ENCODE measurements at places on chromosomes 4 and X.

- no peak for DNase-seq
Measured at GRCh38 chrX:46713672-46714490, 45.0 kb downstream of the SLC9A7 start.

DNA sequence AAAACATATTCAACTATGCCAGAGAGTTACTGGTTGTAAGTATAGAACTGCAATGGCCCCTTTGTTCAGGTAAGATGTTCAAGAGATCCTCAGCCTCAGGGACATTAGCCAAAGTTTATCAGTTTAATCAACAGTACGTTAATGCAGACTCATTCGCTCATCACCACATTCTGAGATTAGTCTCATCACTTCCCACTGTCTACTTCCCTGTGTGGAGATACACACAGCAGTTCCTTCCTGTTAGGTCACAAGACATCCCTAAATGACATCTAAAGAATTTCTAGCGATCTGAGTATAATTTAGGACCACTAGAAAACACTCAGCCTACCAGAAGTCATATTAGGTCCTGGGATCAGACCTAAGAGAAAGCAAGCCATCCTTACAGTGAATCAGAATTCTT is 10.4 kb downstream of the SLC10A7 start:
- no peak for DNase-seq

DNA sequence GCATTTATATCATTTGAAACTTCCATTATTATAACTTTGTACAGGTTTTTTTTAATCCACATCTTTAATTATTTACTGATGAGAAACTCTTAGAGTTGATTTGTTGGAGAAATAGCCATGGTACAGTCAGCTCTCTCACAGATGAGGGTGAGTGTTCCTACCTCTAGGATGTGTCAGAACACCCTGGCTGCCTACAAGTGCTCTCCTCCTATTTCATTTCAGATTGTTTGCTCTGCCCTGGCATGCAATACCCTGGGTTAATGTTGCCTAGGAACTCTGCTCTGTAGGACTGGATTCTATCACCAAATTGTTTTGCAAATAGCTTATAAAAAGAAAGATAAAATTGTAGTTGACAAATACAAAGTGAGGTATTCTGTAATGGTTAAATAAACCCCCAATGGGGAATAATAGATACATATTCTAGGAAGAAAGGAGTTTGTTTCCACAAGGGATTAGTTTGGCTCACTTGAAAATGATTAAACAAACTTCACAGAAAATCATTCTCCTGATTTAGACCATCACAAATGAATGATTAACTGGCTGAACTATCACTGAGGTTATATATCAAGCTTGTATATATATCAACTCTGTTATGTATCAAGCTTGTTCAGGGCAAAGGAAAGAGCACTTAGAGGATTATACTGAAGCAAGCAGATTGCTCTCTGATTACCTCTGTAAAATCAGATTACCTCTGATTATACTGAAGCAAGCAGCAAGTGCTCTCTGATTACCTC is 150.0 kb downstream of the PDE5A start:
- no peak for DNase-seq

DNA sequence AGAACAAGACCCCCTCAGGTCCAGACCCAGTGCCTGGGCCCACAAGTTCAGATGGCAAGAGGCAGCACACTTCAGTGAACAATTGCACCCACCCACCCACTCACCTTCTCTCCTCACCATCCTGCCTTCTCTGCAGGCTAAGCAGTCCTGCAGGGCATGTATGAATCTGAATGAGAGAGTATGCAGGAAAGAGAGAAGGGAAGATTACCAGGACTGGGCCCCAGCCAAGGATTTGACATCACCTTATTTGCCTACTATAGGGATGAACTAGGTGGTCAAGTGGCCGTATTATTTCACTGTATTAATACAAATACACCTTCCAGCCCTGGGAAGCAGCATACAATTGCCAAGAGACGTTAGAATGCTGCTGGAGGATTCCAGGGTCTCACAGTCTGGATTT is 2.1 kb upstream of the ZNF141 start:
- DNase-seq = no peak

DNA sequence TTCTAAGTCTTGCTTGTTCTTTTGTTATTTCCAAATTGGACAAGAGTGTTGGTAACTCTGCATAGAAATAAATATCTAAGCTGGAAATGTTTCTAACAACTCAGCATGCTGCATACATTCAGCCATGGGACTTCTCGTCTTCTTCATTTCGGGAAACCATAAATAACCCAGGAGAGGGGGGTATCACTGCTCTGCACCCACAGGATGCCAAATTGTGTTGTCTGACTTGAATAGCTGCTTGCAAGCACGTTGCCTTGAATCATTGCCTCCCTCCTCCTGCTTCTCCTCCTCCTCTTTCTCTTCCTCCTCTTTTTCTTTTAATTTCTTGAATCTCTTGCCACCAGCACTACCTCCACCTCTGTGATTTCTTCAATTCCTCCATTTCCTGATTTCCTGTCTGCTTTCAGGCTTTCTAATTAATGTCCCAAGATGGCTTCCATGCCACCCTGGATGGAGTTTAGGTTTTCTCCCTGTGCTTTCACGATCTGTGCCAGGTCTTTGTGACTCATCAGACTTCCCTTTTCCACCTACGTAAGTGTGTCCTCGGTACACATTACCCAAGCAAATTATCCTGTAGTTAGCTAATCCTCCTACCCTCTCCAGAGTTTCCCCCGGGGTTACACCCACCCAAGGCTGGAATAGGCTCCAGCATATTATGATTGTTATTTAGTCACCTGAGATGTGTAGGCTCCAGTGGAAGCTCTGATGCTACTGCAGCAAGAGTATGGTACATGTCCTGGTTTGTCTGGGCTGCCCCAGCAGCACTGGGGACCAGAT is 122.6 kb upstream of the VCX3B start:
- DNase-seq = no peak

DNA sequence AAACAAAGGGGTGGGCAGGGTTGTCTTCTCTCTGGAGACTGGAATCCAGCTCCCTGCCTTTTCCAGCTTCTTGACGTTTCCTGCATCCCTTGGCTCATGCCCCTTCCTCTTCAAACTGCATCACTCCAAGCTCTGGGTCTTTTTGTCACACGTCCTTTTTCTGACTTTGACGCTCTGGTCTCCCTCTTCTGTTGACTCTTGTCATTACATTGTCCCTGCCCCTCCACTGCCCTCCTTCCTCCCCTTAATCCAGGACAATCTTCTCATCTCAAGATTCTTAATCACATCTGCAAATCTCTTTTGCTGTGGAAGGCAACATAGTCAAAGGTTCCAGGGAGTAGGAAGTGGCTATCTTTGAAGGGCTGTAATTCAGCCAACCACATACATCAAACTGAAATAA is 178.3 kb downstream of the TMA16 start:
- no peak for DNase-seq

DNA sequence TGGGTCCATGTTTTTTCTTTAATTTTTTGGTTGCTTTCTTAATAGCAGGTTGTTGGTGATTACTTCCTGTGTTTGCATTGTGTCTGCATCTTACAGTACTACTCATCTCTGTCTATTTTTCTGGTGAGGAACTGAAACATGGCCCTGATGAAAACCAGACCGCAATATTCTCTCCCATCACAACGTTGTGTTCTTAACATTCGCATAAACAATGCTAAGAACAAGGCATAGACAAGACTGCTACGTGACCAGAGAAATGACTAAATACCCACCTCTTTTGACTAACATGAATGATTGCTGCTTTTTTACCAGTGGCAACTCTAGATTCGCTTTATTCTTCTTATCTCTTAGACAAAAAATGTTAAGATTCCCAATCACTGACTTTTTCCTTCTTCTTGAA is 179.1 kb downstream of the GC start:
- DNase-seq = no peak

GRCh38 chr4:67568820-67569219 is 10.3 kb downstream of the STAP1 start:
- no peak for DNase-seq

- DNase-seq = no peak
Measured at GRCh38 chr4:122746485-122746965, 14.0 kb downstream of the BBS12 start.

DNA sequence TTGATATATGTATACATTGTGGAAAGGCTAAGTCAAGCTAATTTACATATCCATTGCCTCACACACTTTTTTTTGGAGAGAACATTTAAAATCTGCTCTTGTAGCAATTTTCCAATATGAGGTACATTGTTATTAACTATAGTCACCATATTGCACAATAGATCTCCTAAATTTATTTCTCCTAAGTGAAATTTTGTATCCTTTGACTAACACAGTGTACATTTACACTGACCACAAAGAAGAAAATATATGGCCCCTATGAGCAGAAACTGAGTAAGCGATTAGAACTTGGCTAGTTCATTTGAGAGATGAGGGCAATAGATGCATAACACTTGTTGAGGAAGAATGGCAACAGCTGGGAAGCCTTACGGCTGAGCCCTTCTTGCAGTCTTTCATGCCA is 20.3 kb upstream of the GUCY1B1 start:
- no peak for DNase-seq
